ENCODE measurements at places on chromosomes 2 and 18. TPM values are rescaled to one million over a fixed set of nuclear protein-coding genes. Genes with fewer than 3 reads are reported as not detected.

DNA sequence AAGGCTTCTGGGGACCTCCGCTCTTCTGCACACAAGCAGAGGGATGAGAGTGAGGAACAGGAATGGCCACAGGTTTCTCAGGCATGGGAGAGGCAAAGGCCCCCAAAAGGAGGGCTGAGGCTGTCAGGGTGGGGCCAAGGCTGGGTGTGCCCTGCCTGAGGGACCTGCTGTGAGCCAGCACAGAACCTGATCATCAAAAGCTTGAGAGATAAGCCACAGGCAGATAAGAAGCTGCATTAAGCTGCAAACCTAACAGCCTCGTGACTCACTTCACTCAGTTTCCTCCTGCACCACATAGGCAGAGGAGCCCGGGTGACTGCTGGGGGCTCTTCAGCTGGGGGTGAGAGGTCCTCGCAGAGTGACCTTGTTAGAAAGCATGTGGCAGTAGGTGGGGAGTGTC lies 64.5 kb upstream of the LAPTM4A start:
- DNase-seq: no peak

- DNase-seq: no peak
These were observed 66.6 kb downstream of the ZFP36L2 start for GRCh38 chr2:43159797-43160196.

DNA sequence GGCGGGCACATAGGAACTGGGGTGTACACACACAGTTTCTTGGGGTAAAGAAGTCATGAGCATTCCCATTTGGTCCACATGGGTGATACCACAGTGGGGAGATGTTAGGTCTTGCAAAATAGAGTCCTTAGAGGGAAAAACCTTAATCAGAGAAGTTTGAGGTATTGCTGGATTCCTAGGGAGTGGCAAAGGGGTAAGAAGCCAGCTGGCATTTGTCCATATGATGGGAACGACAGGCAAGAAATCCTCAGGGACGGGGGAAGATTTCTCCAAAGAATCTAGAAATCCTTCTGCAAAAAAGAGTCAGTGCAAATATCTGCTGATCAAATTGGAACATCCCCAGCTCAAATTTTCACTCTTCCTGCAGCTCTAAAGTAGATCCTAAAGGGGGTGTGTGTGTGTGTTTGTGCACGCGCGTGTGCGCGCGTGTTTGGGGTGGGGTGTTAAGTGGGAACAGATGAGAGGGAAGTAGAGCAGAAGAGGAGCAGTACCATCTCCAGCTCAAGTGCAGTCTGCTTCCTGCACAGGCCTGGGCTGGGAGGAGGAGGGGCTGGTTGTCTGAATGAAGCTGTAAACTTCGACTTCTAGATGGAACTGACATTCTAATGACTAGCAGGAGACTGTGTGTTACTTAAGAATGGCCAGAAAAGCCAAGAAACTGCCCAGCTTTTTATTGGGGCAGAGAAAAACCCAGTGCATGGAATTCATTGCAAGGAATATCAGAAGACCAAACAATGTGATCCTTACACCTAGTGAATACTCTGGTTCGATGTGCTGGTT lies 168.0 kb downstream of the SPP2 start:
- DNase-seq: no peak

- DNase-seq: peak; percentile 27
These were observed 341.3 kb downstream of the MYCN start for GRCh38 chr2:16281451-16282335.

GRCh38 chr2:233140077-233140585 lies 80.0 kb downstream of the INPP5D start:
- no peak for DNase-seq

Gene EDAR
- 3.0 TPM for polyA plus RNA-seq

DNA sequence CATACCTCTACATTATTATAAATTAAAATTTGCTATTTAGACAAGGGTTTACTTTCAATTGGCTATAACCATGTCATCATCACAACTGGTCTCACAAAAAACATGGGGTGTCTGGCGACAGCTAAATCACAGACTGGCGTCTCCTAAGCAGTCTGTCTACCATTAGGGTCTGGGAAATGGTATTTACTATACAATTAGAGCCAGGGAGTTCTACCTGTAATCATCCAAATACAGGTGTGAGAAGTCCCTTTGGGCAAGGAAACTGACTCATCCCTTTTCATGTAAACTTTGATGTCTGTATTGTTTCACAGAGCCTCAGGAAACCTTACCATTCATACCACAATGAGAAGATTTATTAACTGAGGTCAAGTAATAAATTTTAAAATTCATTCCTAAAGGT lies 126.7 kb downstream of the OLA1 start:
- no peak for DNase-seq

DNA sequence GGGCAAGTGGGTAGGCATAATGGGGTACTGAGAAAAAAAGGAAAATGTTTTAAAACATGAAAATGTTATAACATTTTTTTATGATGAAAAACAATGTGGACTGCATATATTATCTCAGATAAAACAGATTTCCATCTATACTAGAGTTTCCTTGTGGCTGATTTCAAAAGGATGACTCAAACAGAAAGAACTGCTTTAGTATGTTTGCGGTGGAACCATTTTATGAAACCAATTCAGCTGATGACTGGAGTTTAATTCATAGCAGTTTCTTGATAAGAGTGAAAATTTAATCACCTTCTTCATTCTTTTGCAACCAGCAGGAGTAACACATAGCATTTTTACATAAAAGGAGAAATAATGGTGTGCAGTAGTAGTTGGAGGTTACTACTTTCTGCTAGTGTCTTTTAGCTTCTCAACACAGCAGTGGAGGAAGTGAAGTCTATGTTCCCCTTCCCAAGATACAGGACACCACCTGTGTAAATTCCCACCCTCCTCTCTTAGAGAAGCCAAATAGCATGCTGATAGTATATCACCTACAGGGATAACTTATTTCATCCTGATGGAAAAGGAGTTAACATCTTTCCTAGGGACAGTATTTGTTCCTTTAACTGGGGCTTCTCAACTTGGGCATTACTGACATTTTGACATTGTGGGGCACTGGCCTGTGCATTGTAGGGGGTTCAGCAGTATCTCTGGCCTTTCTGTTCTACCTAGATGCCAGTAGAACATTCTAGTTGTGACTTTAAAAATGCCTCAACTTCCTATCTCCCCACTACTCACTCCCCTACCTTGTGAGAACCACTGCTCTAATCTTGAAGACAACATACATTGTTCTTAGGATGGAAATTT lies 29.9 kb downstream of the PELI1 start:
- DNase-seq: no peak

DNA sequence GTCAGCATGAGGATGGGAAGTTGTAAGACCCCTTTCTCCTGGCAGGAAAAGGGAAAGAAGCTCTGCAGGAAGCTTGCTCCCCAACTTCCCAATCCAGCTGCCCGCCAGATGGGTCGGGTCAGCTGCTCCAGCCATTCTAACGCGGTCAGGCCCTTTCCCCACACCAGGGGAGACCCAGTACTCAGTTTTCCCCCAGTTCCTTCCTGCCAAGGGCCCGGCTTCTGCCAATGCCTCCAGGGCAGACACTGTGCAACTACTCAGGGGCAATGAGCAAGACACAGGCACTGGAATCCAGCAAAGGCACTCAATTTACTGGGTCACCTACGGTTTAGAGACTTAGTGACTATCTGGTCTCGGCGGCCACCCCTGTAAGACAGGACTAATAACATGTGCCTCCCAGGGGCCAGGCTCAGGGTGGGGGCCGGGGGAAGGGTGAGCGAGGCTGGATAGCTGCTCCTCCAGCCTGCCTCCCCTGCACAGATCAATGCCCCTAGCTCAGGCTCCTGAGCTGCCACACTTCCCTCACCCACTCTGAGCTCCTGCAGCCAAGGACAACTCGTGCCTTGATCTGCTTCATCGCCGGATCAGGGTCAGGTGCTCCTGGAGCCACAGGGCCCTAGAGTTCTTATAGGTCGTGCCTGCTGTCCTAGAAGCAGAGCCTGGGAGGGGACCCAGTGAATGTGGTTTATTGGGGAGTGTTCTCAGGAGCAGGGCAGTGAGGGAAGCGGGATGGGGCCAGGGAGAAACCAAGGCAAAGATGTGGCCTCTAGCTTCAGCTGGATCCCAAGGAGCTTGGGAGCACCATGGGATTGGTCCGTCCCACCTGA lies 171.1 kb downstream of the ZFP36L2 start:
- no peak for DNase-seq
